CD4-positive, alpha-beta T cell treated with Interleukin-4 for 1 hour (primary cell): ENCODE measurements at places on chromosomes 6 and 20.

- no peak for DNase-seq
Measured at GRCh38 chr20:34001378-34001777, 7.7 kb downstream of the RALY start.

GRCh38 chr20:44646023-44646640 is 5.4 kb downstream of the ADA start:
- peak; percentile 29 for DNase-seq

- no peak for DNase-seq
Measured at GRCh38 chr20:15916623-15917022, 656.6 kb downstream of the KIF16B start.

DNA sequence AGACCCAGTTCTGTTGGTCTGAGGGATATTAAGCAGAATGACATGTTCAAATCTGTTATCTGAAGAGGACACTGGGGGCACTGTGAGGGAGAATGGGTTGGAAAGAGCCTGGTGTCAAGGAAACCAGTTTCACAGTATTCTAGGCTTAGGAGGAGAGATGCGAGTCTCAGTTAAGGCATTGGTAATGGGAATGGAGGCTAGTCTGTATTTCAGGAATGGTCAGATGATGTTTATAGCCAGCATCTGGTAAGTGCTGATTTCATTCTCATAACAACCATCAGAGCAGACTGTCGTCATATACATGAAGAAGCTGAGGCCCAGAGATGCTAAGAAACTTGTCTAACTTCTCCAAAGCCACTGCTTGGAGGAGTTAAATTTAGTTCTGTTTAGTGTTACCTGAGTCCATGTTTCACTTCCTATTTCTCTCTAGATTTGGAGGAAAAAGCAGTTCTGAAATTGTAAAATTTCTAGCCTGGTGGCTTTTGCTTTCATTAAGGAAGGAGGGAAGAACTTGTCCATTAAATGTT is 242.0 kb downstream of the ARID1B start:
- no peak for DNase-seq

- no peak for DNase-seq
Measured at GRCh38 chr20:34755367-34755766, 51.2 kb downstream of the TP53INP2 start.

DNA sequence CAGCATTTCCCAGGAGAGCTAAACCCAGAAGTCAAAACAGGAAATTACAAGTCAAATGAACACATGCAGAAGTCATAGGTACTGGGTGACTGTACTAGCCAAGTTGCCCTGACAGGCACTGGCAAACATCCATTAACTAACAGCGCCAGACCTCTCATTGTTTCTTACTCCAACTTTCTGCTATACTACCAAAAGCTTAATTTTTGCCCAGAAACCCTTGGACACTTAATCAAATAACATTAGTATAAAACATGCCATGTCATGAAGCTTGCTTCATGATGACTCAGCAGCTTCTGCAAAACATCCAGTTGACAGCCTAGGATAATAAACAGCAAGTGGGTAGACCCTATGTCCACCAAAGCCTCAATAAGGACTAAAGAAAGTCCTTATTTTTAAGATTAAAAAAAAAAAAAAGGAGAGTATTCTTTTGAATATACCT is 3.5 kb downstream of the NUP153 start:
- DNase-seq = no peak
